ENCODE measurements at places on chromosomes 6 and 20. TPM values are rescaled to one million over a fixed set of nuclear protein-coding genes. Genes with fewer than 3 reads are reported as not detected.

DNA sequence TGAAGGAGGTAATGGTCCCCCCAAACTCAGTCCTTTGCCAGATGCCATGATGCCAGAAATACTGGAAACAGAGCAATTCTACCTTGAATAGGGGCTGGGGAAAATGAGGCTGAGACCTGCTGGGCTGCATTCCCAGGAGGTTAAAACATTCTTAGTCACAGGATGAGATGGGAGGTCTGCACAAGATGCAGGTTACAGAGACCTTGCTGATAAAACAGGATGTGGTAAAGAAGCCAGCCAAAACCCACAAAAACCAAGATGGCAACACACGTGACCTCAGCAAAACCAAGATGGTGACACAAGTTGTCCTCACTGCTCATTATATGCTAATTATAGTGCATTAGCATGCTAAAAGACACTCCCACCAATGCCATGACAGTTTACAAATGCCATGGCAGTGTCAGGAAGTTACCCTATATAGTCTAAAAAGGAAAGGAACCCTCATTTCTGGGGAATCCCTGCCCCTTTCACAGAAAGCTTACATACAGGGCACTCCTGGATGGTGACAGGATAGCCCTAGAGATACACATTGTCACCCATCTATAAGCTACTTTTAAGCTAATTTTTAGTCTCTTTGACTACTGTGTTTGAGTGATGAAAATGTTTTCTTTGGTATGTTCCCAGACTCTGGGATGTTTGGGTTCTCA lies 979.7 kb downstream of the TBC1D32 start:
- no peak for DNase-seq
- H3K27me3 ChIP-seq, result no peaks in the 10 kb centered on the region

DNA sequence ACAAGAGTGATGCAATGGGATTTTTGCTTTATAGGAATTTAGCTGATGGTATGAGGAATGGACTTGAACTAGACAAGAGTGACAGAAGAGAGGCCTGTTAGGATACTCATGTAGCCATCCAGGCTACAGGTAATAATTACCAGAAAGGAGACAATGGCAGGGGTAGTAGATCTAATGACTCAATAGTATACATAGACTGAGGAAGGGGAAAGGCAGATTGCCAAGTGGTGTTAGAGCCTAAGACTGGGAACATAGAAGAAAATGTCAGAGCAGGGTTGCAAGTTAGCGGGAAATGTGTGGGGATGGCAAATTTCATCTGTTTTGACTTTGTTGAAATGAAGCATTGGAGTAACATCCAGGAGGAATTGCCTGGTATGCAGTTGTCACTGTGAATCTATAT lies 295.6 kb downstream of the UTRN start:
- peaks cover 56% of the 10 kb centered on the region for H3K4me1 ChIP-seq
- H3K27ac ChIP-seq, result no peak overlapping the region
- no peak overlapping the region for H3K4me3 ChIP-seq
- H3K36me3 ChIP-seq, result peaks cover 27% of the 10 kb centered on the region
- DNase-seq, result no peak
- no peaks in the 10 kb centered on the region for H3K27me3 ChIP-seq

C6orf58 gene
- not detected for total RNA-seq

TGM3 gene
- not detected for total RNA-seq

All from HFFc6 (cell line).